ENCODE measurements at places on chromosomes 6 and 20. TPM values are rescaled to one million over a fixed set of nuclear protein-coding genes. Genes with fewer than 3 reads are reported as not detected.

The MAK gene
- not detected for total RNA-seq

The ENPP5 gene
- total RNA-seq = 6.2 TPM

DNA sequence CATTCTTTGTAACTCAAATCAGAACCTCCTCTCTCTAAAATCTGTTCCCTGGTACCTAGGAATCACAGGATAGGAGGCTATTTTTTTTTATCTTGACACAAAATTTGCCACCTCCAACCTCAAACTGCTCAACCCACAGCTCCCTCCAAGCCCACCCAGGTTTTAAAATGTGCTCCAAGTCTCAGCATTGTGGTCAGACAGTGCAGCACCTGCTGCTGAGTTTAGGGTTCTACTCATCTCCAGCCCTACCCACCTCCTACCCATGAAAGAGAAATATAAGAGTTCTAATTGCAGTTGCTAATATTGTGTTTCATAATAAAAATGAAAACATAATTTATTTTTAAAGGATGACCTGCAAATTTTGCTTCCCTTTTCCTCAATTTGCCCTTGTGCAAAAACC is 496.5 kb downstream of the MAFB start:
- no peak for DNase-seq

DNA sequence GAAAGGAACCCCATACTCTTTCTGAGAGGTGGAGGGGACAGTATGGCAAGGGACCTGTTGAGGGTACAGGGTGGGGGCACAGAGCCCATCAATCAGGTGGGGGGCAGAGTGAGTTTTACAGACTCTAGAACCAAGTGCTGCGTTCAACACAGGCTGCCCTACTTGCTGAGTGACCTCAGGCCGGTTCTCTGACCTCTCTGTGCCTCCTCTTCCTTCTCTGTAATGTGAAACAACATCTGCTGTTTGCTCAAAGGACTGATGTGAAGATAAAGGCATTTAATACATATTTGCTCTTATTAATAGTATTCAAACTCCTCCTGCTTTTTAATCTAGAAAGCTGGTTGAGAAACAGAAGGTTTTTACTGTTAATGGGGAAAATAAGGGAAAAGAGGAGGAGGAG is 25.9 kb upstream of the APMAP start:
- no peak for DNase-seq

DNA sequence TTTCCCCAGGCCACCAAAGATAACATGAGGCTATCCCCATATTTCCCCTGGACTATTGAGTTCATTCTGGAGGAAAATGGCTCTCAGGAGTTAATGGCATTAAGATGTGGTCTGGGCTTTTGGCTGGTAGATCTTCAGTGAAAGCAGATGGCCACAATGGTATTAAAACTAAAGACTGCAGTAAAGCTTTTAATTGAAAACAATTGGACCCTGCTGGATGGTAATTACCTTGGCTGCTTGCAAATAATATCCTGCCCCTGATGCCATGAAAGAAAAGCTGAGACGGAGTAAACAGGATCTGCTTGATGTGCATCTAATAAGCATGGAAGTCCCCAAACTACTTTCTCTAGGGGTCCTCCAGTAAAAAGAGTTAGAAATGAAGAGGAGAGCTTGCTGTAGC is 255.8 kb downstream of the QKI start:
- no peak for DNase-seq

All from right atrium auricular region (tissue), 2 donors.